ENCODE measurements at places on chromosomes 5 and 9.

GRCh38 chr9:113828221-113828620 lies 47.9 kb upstream of the ZNF618 start:
- no peak for DNase-seq

- no peak for DNase-seq
Observed at GRCh38 chr5:177378884-177379883, 5.0 kb upstream of the SLC34A1 start.

- no peak for DNase-seq
Observed at GRCh38 chr9:71587576-71588362, 180.5 kb downstream of the CEMIP2 start.

GRCh38 chr9:92406477-92406876 lies 2.1 kb upstream of the OGN start:
- DNase-seq = no peak

- DNase-seq = no peak
Observed at GRCh38 chr5:3142261-3143027, 391.0 kb upstream of the IRX2 start.

DNA sequence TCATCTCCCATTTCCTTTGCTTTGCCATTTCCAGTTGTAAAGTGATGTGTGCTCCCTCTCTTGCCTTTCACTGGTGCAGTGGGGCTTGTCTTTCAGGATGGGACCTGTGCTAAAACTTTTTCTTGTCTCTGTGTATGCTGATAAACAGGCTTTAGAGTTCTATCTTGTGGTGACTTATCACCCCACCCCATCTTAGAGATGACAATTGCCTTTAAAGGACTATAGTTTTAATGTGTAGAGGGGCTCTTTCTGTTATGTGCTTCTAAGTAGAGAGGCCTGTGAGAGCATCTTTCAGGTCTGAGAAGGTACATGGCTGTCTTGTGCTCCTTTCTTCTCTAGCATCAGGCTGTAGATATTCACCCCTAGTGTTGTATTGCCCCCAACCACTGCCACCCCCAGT lies 21.9 kb downstream of the MAN2A1 start:
- no peak for DNase-seq

GRCh38 chr9:108475813-108476212 lies 380.0 kb downstream of the ACTL7B start:
- no peak for DNase-seq

DNA sequence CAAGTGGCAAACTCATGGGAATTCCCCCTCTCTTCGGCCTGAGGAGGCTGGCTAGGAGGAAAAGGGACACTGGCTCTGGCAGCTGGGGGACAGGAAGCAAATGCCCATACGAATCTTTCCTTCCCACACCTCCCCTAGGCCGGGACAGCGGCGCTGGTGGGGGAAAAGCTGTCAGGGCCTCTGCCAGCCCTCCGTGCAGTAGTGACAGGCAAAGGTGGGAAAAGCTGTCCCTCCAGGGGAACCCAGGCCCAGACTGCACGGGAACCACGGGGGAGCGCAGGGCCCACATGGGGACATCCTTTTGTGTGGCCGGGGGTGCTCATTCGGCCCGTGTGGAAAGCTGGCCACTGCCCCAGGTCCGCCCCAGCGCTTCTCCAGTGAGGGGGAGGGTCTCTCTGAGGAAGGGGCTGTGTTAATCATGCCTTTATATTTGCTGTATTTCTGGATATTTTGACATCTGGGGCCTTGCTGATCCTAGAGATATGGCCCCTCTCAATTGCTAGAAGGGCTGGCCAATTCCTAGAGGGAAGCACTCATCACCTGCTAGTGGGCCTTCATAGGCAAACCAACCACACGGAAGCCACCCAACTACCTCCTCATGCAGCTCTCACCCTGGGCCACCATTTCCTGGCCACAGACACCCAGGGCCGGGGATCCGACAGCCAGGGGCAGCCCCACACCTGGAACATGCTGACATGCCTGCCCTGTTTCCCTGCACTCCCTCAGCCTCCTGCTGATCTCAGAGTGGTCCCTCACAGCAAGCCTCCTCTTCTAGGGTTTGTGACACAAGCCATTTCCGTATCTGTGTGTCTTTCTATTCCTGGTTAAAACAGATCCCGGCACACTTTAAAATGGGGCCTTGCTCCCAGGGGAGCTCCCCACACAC lies 138.8 kb downstream of the ROR2 start:
- no peak for DNase-seq

- DNase-seq = no peak
Observed at GRCh38 chr5:135220394-135221186, 178.4 kb downstream of the MACROH2A1 start.

GRCh38 chr9:73714294-73714693 lies 562.6 kb downstream of the ANXA1 start:
- no peak for DNase-seq

DNA sequence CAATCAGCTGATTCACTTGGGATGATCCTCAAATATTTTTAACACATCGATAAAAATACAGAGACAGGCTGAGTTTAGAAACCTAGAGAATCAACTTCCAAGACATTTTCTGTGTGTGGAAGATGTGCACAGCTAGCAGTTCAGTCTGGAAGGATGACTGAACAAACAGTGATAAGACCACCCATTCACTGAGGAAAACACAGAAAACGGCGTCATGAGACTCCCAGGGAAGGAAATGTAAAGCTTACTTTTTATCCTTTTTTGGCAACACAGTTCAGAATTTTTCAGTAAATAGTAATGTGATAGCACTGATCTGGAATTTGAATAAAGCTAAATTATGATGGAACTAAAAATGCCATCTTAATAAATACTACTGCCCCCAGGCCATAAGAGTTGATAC lies 277.6 kb downstream of the SEMA5A start:
- no peak for DNase-seq

GRCh38 chr9:121779381-121780117 lies 128.1 kb downstream of the DAB2IP start:
- no peak for DNase-seq

DNA sequence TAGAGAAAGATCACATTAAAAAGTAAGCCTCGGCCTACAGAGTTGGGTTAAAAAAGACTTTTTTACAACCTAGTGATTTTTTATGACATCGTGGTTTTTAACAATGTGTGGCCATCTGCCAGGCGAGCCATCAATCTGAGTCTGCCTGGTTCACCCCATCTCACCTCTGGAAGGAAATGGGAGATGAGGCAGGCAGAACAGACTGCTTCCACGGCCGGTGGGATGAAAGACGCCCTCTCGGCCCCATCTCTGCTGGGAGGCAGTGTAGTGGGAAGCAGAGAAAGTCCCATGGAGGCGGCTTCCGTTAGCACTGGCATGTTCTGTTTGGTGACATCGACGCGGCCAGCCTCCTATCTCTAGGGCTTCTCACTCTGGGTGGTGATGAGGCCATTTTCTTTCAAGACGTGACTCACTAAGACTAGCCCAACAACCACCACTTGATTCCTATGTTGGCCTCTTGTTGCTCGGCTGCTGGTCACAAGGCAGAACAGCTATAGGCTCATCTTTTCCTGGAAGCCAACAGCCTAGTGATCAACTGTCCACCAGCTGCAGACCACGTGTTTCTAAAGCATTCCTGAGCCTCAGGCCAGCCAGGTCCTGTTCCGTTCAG lies 132.4 kb upstream of the OTULINL start:
- peak; percentile 96 for DNase-seq

DNA sequence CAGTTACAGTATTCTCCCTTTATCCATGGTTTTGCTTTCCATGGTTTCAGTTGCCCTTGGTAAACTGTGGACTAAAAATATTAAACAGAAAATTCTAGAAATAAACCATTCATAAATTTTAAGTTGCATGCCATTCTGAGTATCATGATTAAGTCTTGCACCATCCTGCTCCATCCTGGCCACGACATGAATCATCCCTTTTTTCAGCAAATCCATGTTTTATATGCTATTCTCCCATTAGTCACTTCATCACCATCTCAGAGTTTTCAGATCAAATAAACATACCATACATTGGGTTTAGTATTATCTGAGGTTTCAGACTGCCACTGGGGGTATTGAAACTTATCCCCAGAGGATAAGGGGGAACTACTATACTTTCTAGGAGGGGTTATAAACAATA lies 234.4 kb upstream of the ATP10B start:
- DNase-seq = peak; percentile 52

Data from GM04504 (cell line).